ENCODE measurements at places on chromosomes 12 and 14.

- no peak for DNase-seq
Measured at GRCh38 chr14:23240661-23241060, 2.9 kb downstream of the RNF212B start.

DNA sequence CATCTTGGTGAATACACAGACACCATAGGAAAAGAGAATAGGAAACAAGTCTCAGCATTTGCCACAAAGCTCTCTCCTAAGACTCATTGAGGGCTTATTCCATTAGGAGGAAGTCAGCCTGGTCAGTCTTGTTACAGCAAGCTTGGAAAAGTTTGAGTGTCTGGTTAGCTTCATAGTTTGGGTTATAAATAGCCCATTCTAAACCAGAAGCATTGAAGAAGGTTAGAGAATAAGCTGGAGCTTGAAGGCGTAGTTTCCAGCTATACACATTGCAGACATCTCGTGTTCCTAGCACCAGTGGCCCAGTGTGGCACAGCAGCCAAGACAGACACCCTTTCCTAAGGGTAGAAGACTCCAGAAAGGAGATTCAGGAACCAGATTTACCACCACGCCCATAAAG lies 168.8 kb upstream of the RBM19 start:
- no peak for DNase-seq

GRCh38 chr12:7483343-7483742 lies 20.2 kb downstream of the CD163 start:
- peak; percentile 40 for DNase-seq

DNA sequence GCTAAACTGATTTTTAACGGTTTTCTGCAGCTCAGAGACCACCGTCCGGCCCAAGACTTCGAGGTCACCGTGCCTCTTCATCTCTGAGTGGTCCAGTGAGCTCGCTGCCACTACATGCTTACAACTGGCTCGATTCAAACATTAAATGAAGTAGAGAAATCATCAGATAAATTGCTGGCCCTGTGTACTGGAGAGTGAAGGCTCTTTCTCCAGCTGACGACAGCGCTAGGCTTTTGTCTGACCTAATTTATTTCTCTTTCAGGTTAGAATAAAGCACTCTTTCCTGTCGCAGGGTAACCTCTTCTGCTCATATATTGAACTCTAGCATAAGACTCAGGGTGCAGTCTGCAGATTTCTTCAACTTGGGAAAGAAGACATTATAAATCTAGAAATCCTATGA lies 6.4 kb downstream of the BCL11B start:
- no peak for DNase-seq

GRCh38 chr12:104929368-104929767 lies 28.7 kb downstream of the SLC41A2 start:
- no peak for DNase-seq

- peak; percentile 82 for DNase-seq
Measured at GRCh38 chr12:117155278-117156060, 34.8 kb downstream of the FBXO21 start.

DNA sequence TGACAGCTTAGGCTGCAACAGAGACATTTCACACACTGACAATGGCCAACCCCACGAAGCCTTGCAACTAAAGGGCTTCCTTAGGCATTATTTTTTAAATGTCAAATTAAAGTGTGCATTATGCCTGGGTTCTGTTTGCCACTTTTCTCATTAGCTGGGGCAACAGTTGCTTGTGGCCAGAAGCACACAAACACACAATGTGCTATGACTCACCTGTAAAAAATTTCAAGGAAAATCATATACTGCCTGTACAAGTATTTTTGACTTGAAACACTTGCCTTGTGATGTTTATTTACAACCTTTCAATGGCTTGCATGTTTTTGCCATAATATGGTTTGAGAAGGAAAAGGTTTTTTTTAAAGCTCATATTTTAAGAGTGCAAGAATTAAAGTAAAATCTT lies 1.9 kb downstream of the NTN4 start:
- no peak for DNase-seq
